ENCODE measurements at places on chromosomes 6 and 20.

DNA sequence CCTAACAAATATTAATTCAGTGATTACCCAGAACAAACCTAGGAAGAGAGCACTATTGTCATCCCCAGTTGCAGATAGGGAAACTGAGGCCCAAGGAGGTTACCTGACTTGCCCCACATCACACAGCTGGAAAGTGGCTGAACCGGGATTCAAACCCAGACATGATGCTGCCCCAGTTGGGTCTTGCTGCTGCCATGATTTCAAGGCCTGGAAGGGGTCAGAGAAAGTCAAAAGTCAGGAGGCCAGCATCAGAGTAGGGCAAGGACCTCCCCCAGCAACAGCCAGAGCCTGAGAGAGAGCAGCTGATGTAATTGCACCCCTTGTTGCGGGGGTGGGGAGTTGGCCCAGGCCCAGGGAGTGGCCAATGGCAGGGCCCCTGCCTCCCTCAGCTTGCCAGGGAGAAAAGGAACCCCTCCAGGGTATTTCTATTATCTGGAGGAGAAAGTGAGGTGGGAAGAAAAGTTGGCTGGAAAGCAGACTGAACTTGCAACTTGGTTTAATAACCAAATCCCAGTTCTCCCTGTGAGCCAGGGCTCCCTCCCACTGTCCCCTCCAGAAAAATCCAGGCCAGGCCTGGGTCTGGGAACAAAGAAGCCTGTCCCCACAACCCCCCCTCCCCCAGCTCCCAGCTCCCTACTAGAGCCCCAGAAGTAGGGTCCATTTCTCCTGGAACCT, 83.6 kb downstream of the MRPL14 start:
- no peak for DNase-seq

GRCh38 chr6:45577836-45578504, 200.2 kb upstream of the SUPT3H start:
- DNase-seq = no peak

- no peak for DNase-seq
Observed at GRCh38 chr6:43115365-43115764, 39.3 kb downstream of the PTK7 start.

GRCh38 chr6:46340246-46340645, 151.0 kb downstream of the RCAN2 start:
- DNase-seq = no peak
